ENCODE measurements at places on chromosomes 2 and 18.

- DNase-seq, result no peak
Observed at GRCh38 chr18:36490897-36491296, 193.4 kb downstream of the FHOD3 start.

GRCh38 chr2:96320728-96321622 lies 4.1 kb upstream of the ITPRIPL1 start:
- DNase-seq, result no peak

DNA sequence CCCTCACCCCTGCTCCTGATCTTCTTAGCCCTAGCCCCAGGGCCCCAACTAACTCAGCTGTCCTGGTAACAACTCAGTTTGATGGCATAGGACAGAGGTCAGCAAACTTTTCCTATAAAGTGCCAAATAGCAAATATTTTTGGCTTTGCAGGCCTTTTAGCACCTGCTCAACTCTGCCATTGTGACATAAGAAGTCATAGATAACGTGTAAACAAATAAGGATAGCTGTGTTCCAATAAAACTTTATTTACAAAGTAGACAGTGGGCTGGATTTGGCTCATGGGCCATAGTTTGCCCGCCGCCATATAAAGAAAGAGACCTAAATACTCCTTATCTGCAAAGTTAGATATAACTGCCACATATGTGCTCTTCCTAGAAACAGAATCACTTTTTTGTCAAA lies 27.3 kb upstream of the TMEM87B start:
- DNase-seq, result no peak

- DNase-seq, result no peak
Observed at GRCh38 chr2:32623311-32623706, 4.5 kb upstream of the TTC27 start.

- no peak for DNase-seq
Observed at GRCh38 chr2:105518897-105519296, 120.0 kb upstream of the FHL2 start.

- no peak for DNase-seq
Observed at GRCh38 chr18:49412679-49413078, 47.8 kb downstream of the DYM start.

DNA sequence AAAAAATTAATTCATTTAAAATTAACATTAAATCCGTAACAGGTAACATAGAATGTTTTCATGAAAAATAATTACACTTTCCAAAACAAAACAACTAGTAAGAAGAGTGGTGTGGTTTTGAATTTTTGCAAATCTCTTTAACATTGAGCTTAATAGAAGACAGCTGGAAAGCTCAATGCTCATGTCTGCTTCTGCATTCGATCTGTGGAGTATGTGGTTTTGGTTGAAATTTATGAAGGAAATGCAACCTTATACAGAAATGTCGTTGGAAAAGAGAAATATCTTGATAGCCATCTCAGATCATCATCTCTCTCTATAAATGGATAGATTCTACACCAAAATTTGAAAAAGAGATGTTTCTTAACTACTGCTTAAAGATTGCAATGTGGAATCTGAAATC lies 17.3 kb upstream of the FHL2 start:
- DNase-seq, result no peak

- DNase-seq, result no peak
Observed at GRCh38 chr2:171930385-171930784, 8.1 kb downstream of the HAT1 start.

GRCh38 chr2:51581636-51582267 lies 549.8 kb upstream of the NRXN1 start:
- no peak for DNase-seq

GRCh38 chr2:231711677-231712450 lies 3.5 kb downstream of the PTMA start:
- DNase-seq, result no peak

DNA sequence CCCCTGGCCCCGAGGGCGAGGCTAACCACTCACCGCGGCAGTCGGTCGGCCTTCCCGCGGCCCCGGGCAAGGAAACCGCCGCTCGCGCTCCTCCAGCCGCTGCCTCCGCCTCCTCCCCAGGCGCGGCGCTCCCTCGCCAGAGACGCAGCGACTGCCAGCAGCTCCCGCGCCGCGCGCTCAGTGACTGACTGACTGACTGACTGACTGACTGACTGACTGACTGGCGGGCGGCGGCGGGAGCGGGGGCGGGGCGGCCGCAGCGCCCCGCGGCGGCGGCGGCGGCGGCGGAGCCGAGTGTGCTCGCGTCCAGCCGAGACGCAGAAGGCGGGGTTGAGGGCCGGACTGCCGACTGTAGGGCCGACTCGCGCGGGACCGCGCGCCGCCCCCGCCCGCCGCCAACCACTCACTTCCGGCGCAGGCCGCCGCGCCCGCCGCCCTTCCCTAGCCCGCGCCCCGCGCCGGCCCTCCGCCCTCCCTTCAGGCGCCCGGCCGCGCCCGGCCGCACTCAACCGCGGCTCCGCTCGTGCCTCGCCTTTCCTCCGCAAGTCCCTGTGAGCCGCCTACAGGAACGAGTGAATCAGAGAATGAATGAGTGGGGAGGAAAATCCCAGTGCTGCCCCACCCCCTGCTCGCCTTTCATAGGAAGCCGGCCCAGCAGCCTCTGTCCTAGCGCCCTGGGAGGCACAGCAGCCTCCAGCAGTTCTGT lies at the start of gene RAPH1:
Gene RAPH1 (minus strand): TSS at position 224 of the 706 bp plus-strand sequence. CDS start 39,948 bp downstream, outside the sequence.
- DNase-seq, result peak; percentile 21

DNA sequence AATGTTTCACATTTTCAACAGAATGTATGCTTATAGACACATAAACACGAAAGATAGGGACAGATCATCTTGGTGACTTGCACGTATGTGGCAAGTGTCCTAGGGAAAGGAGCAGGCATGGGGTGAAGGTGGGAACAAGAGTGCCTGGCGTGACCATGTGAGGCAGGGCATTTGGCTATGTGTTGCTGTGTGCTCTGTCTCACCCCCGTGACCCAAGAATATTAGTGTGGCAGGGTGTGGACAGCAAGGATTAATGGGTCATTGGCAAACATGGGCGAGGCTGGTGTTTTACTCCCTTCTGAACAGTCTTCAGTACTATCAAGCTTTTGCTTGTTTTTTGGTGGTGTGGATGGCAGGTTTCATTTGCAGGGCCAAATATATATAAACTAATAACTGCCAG lies 1.3 kb upstream of the VWA3B start:
- DNase-seq, result no peak

DNA sequence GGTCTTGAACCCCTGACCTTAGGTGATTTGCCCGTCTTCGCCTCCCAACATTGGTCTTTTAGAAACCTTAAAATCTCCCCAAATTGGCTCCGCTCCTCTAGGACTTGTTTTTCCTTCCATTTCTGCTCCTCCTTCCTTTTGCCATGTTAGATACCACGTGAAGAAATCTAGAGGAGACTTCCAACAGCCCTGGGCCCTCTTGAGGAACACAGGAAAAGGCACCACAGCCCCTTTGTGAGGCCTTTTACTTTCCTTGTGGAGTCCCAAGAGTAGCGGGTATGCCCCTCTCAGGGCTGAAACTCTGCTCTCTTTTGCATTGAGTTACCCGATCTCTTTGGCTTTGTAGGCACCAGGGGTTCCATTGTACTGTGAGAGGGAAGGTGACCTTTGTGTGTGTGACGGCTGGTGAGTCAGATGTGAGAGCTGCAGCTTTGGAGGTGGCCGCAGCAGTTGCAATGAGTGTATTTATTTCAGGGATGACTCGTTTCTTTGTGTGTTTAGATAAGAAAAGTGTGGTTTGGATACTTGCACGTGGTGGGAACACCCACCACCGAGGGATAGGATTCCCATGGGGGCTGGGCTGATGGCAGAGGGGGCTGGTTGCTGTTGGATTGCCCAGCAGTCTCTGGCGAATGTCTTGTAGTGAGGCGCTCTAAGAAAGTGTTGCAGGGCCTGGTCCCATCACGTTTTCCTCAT lies 218.4 kb upstream of the HS6ST1 start:
- no peak for DNase-seq

DNA sequence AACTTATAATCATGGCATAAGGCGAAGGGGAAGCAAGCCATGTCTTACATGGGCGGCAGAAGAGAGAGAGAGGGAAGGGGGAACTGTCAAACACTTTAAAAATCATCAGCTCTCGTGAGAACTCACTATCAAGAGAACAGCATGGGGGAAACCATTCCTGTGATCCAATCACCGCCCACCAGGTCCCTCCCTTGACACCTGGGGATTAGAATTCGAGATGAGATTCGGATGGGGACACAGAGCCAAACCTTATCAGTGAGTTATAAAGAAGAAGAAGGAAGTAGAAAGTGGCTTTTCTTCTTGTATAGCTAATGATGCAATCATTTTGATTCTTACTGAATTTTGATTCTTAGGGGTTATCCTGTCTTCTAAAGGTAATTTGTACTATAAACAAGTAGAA lies 51.4 kb downstream of the SMCHD1 start:
- no peak for DNase-seq

DNA sequence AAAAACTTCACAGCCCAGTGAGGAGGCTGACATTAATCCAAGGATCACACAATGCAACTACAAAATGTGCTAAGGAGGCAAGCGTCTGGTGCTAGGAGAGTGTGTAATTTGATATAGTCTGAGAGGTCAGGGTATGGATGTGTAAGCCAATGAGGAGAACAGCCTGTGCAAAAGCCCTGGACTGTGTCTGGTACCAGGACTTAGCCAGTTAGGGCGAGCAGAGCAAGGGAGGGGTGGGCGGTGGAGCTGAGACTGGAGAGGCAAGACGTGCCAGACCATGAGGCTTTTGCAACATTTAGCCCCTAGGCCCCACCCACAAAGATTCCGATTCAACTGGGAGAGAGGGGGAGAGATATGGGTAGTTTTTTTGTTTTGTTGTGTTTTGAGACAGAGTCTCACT lies 33.5 kb upstream of the SPRED2 start:
- no peak for DNase-seq

DNA sequence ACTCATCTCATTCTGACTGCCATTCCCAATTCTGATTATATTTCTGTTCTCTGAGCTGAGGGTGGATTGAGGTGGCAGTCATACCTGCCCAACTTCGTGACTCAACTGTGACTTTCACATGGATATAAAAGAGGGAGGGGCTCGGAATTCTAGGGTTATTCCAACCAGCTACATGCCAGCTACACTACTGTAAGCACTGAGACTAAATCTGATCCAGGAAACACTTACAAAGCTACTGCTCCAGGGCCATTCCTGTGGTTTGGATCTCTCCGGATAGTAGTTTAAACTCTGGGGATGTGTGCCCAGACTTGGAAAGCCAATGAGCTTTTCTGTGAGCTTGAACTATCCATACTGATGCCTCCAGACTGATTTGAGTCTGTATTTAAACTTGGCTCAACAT lies 7.9 kb downstream of the MAP2 start:
- no peak for DNase-seq

- no peak for DNase-seq
Observed at GRCh38 chr2:79723830-79724229, 211.0 kb downstream of the CTNNA2 start.

DNA sequence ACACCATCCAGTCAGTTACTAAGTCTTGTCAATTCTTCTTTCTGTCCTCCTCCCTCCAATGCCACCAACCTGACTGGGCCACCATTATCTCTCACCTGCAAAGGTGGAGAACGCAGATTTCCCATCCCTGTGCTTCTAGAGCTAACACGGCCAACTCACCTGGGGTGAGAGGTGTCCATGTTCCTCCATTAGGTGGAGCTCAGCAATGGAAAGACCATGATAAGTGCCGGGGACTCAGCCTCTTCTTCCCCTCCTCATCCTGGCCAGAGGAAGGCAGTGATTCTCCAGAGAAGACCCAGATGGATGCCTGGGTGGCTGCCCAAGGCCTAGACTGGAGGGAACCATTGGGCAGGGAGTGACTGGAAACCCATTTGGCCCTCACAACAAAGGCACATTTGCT lies 48.1 kb upstream of the SLC1A4 start:
- no peak for DNase-seq
